ENCODE measurements at places on chromosomes 2 and 18. TPM values are rescaled to one million over a fixed set of nuclear protein-coding genes. Genes with fewer than 3 reads are reported as not detected.

ITGA4 gene
- 3.5 TPM for total RNA-seq

SMCHD1 gene
- total RNA-seq: 14.3 TPM

ACADL gene
- 1.6 TPM for total RNA-seq

GRCh38 chr2:144379851-144380311, 140.0 kb downstream of the ZEB2 start:
- H3K4me1 ChIP-seq: no peaks in the 10 kb centered on the region
- no peak overlapping the region for H3K4me3 ChIP-seq
- no peak for DNase-seq
- H3K27ac ChIP-seq: no peak overlapping the region
- no peaks in the 10 kb centered on the region for H3K36me3 ChIP-seq
- no peaks in the 10 kb centered on the region for H3K27me3 ChIP-seq

GRCh38 chr2:65299246-65299645, 71.6 kb downstream of the ACTR2 start:
- DNase-seq: peak; percentile 22
- no peak overlapping the region for H3K4me3 ChIP-seq
- no peaks in the 10 kb centered on the region for H3K36me3 ChIP-seq
- no peak overlapping the region for H3K27ac ChIP-seq

GRCh38 chr2:171412571-171413175, 21.1 kb downstream of the METTL8 start:
- no peak overlapping the region for H3K27ac ChIP-seq
- H3K4me1 ChIP-seq: peaks cover 4% of the 10 kb centered on the region
- H3K36me3 ChIP-seq: no peaks in the 10 kb centered on the region
- H3K27me3 ChIP-seq: no peaks in the 10 kb centered on the region
- no peak for DNase-seq

All from adrenal gland (tissue), 19 donors.